ENCODE measurements at places on chromosomes 6 and 20.
A peak's percentile ranks its signal among the peaks of the same experiment; 100 is the strongest.

GRCh38 chr6:134187751-134188150 is 130.2 kb downstream of the SGK1 start:
- no peak for DNase-seq

DNA sequence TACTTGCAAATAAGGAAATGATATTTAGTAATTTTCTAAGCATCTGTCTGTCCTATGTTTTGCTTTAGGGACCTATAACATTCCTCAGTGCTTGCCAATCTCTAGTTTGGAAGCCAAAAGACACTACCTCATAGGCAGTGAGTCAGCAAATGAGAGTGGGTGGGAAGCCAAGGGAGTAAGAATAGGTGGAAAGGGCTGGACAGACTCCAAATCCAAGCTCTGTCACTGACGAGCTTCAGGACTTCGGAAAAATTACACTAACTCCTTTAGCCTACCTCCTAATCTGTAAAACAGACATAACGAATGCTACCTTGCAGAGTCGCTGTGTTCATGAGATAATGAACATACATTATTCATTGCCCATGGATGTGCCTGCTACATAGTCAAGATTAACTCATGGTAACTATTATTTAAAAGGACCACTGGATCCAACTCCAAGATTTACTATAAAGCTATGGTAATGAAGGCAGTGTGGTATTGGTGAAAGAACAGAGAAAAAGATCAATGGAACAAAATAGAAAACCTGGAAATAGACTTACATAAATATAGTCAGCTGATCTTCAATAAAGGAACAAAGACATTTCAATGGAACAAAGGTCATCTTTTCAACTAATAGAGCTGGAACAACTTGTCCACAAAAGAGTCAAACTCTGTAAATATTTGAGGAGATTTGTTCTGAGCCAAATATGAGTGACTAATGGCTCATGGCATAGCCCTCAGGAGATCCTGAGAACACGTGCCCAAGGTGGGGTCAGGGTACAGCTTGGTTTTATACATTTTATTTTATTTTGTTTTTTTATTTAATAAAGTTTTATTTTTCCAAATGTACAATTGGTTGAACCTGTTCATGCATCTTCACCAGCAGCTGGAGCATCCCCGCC is 64.1 kb downstream of the FAM50B start:
- no peak for DNase-seq

DNA sequence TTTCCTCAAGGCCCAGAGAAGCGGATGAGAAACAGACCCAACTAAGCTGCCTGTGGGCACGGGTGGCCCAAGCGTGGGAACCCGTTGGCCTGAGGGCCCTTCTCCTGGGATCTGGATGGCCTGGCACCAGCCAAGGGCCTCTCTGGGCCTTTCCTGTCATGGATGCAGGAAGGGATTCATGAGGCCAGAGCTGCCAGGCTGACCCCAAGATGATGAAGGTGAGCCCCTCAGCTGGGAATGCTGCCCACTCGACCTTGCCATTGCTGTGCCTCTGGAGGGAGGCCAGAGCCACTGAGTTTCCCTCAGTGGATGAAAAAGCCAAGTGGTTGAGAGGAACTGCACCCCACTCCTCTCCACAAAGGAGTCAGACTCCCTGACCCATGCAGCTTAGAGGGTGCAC is 171.2 kb downstream of the VEGFA start:
- no peak for DNase-seq

- no peak for DNase-seq
These were observed 404.3 kb downstream of the CDH26 start for GRCh38 chr20:60362531-60362930.

GRCh38 chr6:48151142-48151541 is 40.1 kb upstream of the PTCHD4 start:
- no peak for DNase-seq

- no peak for DNase-seq
These were observed 177.8 kb downstream of the CDKAL1 start for GRCh38 chr6:20712011-20712410.

DNA sequence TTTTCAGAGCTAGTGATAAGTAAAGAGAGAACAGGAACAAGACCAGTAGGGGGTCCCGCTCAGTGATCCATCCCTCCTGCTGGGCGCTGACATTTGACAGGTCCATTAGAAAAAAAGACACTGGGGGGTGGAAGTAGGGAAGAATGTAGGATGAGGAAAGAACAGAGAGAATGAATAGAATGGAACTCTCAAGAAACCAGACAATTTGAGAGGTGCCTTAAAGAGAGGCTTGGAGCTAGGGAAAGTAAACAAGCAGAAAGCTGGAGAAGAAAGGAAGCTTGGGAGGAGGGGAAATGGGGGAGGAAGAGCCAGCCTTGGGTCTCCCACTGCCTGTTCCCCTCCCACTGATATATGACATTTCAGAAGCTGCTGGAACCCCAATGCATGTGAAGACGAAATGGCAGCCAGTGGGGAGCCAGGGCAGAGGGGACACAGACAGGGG is 8.4 kb downstream of the GABBR1 start:
- no peak for DNase-seq

- DNase-seq = no peak
These were observed 149.5 kb downstream of the DOK5 start for GRCh38 chr20:54624706-54625390.

DNA sequence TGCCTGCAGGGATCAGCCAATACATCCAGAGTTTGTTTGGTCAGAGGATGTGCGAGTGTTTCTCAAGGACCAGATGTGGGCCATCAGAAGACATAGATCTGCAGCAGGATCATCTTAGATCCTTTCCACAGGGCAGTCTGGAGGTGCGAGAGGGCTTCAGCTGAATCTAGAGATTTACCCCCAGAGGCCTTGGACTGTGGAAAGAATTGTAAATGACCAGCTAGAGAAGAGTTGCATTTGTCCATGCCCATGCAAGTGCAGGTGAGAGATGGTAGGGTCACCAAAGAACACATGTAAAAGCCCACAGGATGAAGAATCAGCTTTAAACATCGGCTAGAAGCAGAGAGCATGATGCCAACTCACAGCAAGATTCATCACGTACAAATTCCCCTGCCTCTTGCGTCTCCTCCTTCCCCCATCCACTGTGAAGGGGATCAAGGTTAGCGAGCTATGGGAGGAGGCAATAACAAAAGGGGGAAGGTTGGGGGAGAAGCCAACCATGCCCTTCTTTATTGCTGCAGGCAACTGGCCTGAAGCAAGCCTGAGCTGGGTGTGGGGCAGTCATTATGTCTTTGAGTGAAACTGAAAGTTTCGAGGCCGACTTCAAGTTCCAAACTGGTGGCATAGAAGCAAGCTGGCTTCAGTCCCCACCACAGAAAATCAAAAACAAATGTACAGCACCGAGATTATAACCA is 83.5 kb downstream of the SCML4 start:
- DNase-seq = no peak

- DNase-seq = no peak
These were observed 823.6 kb downstream of the MAFB start for GRCh38 chr20:39865446-39865845.

GRCh38 chr6:5059036-5059896 is 25.9 kb upstream of the PPP1R3G start:
- no peak for DNase-seq

- no peak for DNase-seq
These were observed 4.7 kb upstream of the KCNQ2 start for GRCh38 chr20:63477061-63477616.

- DNase-seq = peak; percentile 38
These were observed 40.6 kb downstream of the LYRM2 start for GRCh38 chr6:89597988-89598387.

DNA sequence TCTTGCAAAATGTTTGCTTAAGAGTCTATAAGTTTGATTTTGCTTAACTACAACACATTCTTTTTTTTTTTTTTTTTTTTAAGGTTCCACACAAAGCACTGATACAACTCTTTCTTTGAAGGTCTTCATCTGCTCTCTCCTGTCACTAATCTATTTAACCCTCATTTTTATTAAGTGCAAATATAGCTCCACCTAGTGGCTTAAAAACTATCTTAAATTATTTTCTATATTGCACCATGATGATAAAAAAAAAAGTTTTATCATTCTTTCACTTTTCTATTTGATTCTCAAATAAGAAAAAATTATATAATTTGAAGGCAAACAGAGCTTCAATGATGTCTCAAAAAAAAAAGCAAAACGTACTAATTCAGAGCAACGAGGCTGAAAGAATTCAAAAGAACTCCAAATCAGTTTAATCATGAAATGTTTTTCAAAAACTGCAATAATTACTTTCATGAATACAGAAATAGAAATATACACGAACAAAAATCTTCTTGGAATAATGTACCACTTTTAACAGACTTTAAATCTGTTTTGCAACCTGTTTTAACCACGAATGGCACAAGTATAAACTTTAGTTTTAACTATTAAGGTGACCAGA is 12.8 kb downstream of the ESF1 start:
- DNase-seq = peak; percentile 60

DNA sequence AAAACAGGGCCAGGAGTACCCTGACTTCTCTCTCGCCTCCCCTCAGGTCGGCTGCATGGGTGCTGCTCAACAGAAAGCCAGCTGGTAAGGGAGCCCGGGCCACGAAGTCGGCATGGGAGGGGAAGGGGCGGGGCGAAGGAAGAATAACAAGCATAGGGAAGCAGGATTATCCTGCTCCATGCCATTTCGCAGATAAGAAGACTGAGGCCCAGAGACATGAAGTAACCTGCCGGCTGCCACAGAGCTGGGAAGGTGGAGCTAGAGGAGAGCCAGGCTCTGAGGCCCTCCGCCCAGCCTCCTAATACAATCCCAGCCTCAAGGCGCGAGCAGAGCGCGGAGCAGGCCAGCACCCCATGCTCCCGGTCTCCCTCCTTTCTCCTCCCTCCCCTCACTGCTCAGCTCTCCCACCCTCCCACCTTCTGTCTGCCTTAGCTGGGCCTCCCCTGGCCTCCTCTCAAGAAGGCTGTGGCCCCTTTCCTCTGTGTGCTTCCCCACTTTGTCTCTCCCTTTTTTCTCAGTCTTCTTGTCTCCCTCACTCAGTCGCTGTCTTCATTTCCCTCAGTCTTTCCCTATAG is 13.2 kb upstream of the HMGA1 start:
- no peak for DNase-seq

GRCh38 chr20:62103508-62104233 is 18.6 kb upstream of the LSM14B start:
- DNase-seq = no peak
